ENCODE measurements at places on chromosomes 1 and 21.
A peak's percentile ranks its signal among the peaks of the same experiment; 100 is the strongest.

DNA sequence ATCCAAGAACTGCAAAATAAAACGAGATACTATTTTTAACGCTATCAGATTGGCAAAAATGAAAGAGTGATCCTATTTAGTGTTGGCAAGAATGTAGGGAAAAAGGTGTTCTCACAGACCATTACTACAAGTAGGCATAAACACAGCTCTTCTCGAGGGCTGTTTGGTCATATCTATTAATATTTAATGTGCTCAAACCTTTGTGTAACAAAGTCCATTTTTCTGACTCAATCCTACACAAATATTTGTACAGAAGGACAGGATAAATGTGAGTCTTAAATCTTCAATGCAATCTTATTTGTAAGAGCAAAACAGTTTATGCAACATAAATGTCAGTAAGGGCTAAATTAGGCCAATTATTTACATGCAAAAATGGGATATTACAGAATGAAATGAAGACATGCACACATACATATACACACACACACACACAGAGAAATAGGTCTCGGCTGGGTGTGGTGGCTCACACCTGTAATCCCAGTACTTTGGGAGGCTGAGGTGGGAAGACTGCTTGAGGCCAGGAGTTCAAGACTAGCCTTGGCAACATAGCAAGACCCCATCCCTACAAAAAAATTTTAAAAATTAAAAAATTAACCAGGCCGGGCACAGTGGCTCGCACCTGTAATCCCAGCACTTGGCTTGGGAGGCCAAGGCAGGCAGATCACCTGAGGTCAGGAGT is 17.7 kb downstream of the DHCR24 start:
- no peak for DNase-seq

DNA sequence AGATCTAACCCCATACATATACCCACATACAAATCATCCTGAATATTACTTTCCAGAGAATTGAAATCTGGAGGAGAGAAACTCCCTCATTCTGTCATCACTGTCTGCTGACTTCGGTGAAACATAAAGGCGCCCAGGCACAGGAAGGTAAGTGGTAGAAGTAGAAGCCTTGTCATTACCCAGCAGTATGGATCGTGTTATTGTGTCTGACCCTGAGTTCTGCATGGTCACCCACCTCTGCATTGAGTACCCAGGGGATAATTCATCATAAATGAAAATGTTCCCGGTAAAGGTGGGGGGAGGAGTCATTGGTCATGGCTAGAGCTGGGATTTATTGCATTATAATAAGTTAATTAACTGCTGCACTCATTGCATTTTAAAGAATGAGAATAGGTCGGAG is 342.6 kb upstream of the PKN2 start:
- no peak for DNase-seq

GRCh38 chr1:233859446-233859845 is 45.0 kb upstream of the SLC35F3 start:
- DNase-seq, result no peak

GRCh38 chr1:159941591-159942560 is 3.5 kb downstream of the IGSF9 start:
- no peak for DNase-seq

DNA sequence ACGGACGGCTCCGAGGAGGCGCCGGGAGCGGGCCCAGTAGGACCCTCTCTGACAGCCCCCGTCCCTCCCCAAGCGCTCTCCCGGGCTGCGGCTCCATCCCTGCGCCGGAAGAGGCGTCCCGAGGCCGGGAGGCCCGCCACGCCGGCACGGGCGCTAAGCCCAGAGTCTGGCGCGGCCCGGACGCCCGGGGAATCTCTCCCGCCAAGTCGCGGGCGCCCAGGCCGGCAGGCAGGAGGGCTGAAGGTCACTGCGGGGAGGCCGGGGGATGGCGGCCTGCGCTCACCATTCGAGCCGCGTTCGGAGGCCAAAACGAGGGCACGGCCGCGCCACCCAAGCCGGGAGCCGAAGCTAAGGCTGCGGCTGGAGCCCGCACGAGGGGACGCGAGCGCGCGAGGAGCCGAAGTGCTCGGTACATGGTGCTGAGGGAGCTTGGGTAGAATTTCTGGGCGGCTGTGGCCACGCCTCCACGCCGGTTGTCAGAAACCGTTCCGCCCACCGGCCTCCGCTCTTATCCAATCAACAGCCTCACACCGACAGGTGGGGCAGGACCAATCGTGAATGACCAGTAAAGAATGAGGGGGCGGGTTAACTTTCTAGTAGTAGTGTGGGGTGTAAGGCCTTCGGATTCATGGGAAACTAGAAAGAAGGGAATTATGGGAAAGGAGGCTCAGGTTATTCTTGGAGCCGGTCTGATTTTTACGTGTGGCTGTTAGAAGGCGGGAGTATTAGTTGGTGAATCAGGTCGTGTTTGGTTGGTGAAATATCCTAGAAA is at the start of gene FH:
Gene FH (minus strand): TSS at position 448 of the 772 bp plus-strand sequence. CDS start 33 bp downstream, at position 415.
- peak; percentile 85 for DNase-seq

Measured in activated CD4-positive, alpha-beta T cell treated with anti-CD3 and anti-CD28 coated beads for 24 hours (primary cell).